ENCODE measurements at places on chromosomes 5 and 9.

DNA sequence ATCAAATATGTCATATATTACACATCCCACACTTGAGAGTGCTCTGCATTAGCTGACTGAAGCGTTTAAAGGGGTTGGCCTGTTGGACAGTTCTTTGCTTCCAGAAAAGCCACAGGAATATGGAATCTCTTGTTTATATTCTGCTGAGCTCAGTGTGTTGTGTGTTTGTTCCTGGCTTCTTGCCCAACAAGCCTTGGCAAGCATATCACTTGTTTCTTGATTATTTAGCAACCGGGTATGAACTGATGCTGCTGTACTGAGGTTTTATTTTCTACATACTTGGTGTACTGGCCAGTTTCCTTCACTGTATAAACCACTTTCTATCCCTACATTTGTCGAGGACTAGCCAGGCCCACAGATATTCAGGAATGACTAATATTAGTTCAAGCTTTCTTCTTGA, 378.9 kb downstream of the KCTD16 start:
- DNase-seq = no peak

DNA sequence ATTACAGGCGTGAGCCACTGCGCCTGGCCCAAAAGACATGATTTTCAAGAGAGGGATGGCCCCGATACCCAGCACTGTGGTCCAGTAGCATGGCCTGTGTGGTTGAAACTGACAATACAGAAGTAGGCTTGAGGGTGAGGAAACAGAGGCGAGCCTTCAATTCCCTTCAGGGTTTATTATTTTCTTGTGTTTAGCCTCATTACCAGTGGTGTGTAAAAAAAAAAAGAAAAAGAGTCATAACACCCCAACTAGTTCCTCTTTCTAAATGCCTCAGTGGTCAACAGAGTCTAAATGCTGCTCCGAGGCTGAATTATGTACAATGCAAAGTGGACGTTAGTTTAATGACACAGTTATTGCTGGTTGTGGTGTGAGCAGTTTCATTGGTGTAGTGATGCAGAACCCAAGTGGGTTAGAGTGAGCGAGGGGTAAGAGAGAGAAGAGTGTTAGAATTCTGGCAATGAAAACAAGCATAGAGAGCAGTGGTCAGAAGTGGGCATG, 58.8 kb downstream of the SNX30 start:
- no peak for DNase-seq

- DNase-seq = no peak
Observed at GRCh38 chr5:158700231-158701006, 399.3 kb downstream of the EBF1 start.

GRCh38 chr9:126329476-126330275, 3.0 kb downstream of the MVB12B start:
- DNase-seq = no peak

DNA sequence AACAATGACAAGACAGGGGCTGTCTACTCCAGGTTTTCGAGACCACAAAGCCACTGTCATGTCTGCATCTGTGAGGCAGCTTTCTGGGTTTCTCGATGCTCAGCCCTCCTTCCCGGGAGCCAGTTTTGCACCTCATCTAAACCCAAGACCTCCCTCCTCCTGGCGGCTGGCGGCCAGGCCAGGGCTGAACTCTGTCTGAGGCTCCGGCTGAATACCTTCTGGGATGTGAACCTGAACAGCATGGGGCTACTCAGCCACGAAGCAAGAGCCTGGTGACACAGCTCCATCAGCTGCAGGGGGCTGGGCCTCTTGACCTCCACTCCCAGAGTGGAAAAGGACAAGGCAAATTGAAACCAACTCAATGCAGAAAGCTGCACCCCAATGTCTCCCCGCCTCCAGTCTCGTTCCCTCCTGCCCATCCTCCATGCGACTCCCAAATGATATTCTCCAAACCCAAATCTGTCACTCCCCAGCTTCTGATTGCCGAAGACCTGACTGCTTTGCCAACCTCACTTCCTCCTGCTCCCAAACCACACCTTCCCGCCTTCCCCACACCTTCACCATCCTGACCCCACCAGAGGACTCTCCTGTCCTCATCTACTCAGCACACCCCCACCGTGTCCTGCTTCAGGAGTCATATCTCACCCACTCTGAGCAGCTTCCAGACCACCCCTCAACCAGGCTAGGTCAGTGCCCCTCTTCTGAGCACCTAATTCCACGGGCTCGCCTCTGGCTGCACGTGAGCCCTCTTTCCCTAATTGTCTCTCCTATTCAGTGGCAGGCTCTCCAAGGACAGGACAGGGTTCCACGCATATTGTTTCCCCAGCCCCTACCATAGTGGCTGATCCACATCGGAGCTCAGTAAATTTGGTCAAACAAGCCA, 4.5 kb downstream of the ANKS6 start:
- DNase-seq = no peak

DNA sequence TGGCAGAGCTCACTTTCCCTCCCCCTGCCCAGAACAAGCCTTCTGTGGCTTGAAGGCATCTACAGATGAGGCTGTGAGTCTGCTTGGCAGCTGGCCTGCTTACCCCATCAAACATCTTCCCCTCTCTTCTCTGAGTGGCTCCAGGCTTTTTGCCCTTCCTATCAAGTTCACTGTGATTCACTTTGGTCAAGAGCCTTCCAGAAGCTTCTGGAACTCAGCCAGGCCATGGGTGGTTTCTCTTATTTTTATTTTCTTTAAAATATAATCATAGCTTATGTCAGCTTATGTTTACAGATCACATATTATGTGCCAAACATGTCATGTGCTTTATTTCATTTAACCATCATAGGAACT, 267.0 kb downstream of the SEC61B start:
- no peak for DNase-seq

GRCh38 chr9:121901616-121902015, 191.5 kb downstream of the TTLL11 start:
- no peak for DNase-seq

DNA sequence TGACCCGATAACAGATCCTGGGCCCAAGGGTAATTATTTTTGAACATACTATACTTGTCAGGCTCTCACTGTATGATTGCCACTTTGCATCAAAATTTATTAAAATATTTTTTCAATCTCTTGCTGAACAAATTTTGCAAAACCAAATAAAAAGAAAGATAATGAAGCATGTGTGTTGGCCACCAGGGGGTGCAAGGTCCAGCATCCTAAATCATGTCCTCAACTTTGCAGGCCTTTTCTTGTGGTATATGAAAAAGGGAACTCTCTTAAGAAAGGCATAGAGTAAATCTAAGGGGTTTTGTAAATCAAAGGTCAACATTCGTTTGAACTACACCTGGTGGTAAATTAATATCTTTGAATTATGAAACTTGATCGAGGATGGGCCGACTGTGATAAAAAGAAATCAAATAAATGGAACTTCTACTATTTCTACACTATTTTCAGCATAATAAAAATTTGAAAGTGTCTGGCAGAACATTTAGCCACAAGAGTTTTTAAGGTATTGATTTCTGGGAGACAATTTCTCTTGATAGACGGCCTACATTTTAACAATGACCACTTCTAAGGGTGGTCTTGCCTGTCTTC, 676.5 kb downstream of the DMRTA1 start:
- peak; percentile 5 for DNase-seq

DNA sequence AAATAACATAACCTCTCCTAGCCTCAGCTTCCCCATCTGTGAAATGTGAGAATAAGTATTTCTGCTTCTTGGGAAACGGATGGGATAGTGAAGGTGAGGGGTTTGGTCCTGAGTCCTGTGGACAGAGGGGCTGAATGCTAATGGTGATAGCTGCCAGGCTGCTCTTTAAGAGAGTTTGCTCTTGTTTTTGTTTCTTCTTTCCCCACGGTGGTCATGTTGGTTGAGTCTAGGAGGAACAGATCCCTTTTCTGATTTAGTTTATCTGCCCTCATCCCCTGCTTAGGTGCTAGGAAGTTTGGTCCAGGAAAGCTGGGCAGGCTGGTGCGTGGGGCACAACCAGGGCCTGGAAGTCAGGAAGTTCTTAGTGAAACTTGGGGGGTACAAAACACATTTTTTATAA, 7.7 kb upstream of the PITX1 start:
- no peak for DNase-seq

All from HepG2 (cell line).